ENCODE measurements at places on chromosomes 4 and X.

GRCh38 chr4:88341227-88342192, 37.1 kb upstream of the HERC6 start:
- DNase-seq = no peak

GRCh38 chrX:7132335-7133049, 15.0 kb upstream of the STS start:
- no peak for DNase-seq

GRCh38 chrX:41029332-41029731, 55.9 kb upstream of the USP9X start:
- no peak for DNase-seq

DNA sequence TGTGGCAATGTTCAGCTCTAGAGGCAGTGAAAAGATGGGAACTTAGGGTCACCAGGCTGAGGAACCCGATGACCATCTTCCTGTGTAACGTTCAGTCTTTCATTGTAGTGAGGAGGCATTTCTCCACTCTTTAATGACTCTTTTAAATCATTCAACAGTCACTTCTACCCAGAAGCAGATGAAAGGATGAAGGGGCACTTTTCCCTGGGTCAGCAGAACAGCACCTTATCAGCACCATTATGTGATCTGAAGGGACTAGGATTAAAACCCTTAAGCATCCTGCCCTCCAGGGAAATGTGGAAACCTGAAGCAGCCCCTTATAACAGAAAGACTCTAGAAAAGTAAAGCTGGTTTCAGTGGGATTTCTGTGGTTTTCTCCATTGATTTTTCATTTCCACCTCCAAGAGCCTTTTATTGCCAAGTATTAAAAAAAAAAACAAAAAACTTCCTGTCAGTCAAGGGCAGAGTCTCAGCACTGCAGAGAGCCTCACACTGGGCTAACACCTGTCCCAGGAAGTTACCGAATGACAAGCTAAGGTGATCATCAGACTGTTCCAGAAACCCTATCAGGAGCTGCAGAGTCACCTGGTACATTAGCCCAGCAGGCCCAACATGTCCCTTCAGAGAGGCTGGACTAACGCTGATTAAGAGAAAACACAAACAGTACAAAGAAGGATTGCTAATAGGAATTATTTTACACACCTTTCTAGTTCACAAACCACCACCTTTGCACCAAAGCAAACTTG, 185.9 kb downstream of the SHROOM3 start:
- DNase-seq = no peak

Measured in activated T-helper 1 cell treated with Interleukin-2 at 50 U/mL for 16 hours (primary cell).